ENCODE measurements at places on chromosomes 1 and 21.

DNA sequence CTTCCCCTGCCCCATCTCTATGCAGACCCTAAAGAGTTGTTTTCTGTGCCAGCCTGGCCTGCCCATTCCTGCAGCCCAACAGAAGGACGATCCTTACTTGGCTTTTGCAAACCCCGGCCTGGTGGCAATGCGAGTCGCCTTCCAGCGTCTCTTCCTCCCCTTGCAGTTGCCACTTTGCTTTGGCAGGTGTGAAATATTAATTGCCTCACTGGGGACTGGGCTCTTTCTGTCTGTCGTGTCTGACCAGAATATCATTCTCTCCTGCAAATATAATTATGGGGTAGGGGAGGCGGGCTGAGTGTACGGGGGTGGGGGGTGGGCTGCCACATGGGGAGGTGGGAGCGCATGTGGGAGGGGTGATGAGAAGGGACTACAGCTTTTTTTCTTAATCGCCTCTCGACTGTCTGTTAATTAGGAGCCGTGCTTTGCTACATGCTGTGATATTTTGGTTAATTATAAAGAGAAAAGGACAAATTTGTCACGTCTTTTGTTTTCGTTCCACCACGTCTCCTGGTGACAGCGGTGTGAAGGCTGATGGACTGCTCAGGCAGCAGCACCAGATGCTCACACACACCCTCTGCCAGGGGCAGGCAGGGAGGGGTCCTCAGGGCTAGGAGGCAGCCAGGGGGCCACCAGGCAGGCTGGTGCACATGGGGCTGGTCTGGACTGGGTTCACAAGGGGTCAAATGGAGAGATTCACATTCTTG, 80.1 kb upstream of the CD34 start:
- peak; percentile 42 for DNase-seq

- no peak for DNase-seq
Measured at GRCh38 chr1:167879508-167879907, 34.4 kb downstream of the ADCY10 start.

DNA sequence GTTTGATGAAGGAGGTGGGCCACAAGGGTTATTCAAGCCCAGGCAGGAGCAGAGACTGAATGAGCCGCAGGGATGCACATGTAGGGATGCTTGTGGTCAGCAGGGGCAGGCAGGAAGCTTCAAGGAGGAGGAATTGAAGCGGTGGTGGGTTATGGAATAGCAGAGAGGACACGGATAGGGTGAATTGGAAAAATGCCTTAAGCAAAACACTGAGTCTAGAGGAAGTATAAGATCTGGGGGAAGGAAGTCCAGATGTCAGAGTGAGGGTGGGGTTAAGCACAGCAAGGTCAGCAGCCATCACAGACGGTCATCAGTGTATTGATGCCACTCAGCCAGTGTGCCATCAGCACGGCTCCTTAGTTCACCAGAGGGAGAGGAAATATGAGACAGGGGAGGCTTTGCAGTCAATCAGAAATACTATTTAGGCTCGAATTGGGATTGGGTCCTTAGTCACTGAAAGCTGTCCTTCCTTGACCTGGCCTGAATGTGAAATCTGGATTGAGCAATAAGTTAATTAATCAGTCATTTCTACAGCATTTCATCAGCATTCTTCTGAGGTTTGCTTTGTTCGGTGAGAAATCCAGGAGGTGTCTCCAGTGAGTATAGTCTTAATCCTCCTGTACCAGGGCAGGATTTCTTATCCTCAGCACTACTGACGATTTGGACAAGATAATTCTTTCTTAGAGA, 6.0 kb upstream of the LCE1F start:
- DNase-seq, result no peak

GRCh38 chr1:187622545-187622944, 793.8 kb downstream of the PLA2G4A start:
- DNase-seq, result no peak

DNA sequence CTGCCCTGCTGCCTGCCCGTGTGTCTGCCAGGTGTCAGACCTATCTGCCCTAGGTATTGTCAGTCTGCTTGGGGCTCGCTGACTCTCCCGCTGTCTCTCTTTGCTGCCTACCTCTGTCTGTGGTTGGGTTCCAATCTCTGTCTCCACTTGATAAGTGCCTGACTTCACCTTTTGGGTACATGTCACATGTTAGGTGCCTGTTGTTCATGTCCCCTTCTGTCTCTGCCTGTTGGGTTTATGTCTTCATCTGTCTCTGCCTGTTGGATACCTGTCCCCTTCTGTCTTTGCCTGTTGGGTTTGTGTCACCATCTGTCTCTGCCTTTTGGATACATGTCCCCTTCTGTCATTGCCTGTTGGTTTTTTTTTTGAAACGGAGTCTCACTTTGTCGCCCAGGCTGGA, 14.6 kb downstream of the RPS6KA1 start:
- no peak for DNase-seq

DNA sequence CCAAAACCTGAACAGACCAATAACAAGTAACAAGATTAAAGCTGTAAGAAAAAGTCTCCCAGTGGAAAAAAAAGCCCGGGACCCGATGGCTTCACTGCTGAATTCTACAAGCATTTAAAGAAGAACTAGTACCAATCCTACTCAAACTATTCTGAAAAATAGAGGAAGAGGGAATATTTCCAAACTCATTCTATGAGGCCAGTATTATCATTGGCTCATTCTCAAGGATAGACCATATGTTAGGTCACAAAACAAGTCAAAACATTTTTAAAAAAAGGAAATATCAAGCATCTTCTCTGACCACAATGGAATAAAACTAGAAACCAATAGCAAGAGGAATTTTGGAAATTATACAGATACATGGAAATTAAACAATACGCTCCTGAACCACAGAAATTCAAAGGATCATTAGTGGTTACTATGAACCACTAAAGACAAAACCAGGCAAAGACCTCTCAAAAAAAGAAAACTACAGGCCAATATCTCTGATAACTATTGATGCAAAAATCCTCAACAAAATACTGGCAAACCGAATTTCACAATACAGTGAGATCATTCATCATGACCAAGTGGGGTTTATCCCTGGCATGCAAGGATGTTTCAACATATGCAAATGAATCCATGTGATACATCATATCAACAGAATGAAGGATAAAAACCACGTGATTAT, 13.9 kb upstream of the IL20 start:
- DNase-seq, result no peak

DNA sequence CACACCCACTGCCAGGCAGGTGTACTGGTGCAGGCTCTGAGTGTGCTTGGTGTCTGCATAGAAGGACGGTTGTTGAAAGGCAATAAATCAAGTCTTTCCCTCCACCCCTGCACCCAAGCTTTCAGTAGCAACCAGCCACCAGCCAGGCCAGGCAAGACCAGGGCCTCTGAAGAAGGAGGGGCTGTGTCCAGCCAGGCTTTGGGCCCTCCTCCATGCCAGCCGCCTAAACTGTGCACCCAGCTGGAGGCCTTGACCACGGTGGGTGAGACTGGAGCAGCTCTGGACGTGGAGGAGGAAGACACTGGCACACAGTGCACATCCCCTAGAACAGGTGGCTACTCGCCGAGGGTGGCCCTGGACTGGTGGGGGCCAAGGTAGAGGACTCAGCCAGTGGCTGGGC, 4.9 kb downstream of the OLIG2 start:
- no peak for DNase-seq

GRCh38 chr1:58447886-58448285, 98.6 kb downstream of the OMA1 start:
- no peak for DNase-seq

DNA sequence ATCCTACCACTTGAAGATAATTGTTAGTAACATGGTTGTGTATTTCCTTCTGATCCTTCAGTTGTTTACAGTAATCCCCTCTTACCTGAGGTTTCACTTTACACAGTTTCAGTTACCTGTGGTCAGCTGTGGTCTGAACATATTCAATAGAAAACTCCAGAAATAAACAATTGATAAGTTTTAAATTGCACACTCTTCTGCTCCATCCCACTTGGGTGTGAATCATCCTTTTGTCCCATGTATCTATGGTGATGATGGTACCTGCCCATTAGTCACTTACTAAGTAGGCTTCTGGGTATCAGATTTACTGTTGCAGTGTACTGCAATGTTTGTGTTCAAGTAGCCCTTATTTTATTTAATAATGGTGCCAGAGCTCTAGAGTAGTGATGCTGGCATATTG, 62.5 kb downstream of the OSBPL9 start:
- DNase-seq, result no peak

- DNase-seq, result no peak
Measured at GRCh38 chr1:56289260-56289659, 290.1 kb downstream of the PLPP3 start.

GRCh38 chr1:151519667-151520066, 8.5 kb downstream of the CGN start:
- DNase-seq, result no peak

DNA sequence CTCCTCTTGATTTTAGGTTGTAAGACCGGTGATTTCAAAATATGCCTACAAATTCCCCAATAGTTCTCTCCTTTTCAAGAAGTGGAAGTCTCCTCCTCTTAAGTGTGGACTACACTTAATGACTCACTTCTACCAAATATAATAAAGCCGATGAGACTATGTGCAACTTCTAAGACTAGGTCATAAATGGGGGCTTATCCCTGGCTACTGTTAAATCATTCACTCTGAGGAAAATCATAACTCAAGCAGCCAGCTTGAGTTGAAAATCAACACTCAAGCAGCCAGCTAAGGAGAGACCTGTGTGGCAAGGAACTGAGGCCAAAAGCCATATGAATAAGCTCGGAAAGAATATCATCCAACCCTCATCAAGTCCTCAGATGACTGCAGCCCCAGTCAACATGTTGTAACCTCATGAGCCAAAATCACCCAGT, 49.6 kb upstream of the PSMG1 start:
- no peak for DNase-seq

- no peak for DNase-seq
Measured at GRCh38 chr1:54296666-54297065, 96.7 kb downstream of the MRPL37 start.

GRCh38 chr1:198258491-198258890, 101.7 kb downstream of the NEK7 start:
- no peak for DNase-seq

DNA sequence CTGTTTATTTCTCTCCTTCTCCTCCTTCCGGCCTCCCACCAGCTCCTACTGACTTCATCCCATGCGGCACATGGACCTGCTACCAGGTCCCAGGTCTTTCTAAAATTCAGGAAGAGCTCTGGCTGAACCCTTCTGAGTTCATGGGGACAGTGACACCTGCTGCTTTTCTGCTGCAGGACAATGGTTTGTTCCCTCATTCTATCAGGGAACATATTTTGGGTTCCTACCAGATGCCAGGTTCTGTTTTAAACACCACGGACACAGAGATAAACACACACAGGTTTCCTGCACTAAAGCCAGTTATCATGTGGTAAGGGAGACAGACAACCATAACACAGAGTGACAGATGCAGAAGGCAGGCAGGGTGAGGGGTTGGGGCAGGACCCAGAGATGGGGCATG, 114.0 kb upstream of the RAB4A start:
- DNase-seq, result no peak

GRCh38 chr1:32232558-32233304, 10.5 kb downstream of the EIF3I start:
- DNase-seq, result no peak

DNA sequence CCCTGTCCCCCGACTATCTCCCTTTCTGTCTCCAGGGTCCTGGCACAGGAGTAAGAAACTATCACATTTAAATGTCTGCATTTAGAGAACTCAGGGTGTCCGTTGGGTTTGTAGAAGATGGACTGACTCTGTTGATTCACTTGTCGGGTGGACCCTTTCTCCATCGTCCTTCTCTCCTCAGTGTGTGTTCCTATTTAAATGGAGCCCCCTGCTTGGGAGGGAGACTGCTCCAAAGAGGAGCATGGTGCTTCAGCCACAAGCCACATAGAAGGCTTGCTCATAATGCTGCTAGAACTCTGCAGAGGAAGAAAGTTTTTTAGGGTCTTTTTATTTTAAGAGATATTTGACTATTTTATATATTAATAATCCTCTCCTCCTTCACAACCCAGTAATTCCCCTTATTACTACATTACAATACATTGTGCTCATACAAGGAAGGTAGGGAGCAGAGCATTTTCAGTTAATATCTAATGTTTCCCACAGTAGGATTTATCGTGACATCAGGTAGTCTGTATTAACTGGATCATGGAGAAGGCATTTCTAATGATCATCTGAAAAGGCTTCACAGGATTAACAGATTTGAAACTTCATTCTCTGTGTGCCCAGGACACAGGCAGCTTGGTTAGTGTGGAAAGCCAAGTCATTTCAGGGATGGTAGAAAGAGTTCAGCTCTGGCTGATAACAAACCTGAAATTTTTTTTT, 13.8 kb downstream of the FGGY start:
- no peak for DNase-seq

DNA sequence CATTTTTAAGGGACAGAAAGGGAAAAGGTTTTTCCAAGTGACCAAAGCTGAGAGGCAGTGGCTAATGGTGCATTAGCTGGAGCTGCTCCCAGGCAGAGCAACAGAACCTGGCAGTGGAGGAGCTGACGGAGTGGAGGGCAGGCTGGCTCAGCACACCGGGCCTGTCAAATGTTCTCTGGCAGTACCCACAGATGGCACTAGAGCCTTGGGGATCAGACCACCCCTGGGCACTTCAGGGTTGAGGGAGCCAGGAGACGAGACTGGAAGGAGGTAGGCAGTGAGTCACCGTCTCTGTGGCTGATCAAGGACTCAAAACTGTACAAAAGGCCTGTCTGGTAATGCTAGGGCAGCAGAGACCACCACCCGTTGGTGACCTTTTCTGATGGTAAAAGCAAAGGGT, 121.7 kb upstream of the KIAA0040 start:
- no peak for DNase-seq

DNA sequence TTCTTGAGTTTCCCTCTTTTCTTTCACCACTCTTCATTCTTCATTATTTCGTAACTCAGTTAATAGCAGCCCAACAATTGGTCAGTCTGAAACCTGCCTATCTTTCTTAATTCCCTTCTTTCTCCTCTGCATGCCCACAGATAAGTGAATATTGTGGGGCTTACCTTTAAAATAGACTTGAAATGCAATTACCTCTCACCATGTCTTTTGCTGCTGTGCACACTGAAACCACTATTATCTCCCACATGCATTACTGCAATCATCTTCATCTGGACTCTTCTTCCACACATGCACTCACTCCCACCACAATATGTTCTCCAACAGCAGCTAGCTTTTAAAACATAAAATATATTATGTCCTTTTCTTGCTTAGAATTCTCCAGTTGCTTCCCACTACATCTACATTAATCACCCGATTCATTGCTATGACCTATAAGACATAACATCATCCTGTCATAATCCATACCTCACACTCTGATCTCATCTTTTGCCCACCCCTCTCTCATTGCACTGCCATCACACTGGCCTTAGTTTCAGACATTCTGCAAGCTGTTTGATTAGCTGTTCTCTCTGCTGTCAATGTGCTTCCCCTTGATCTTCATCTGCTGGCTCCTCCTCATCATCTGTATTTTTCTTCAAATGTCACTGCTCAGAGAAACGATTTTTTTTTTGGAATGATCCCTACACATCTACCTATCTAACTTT, 304.8 kb downstream of the PTPRC start:
- DNase-seq, result no peak

- no peak for DNase-seq
Measured at GRCh38 chr1:151935154-151935553, 25.8 kb upstream of the THEM4 start.

GRCh38 chr1:94438692-94439276, 20.6 kb downstream of the ABCD3 start:
- no peak for DNase-seq

Measured in vagina (tissue), 2 donors.